ENCODE measurements at places on chromosomes 16 and 17.
A peak's percentile ranks its signal among the peaks of the same experiment; 100 is the strongest.

GRCh38 chr17:9309216-9309615 lies 266.4 kb downstream of the STX8 start:
- DNase-seq, result no peak

GRCh38 chr17:44795928-44796327 lies 34.2 kb downstream of the GJC1 start:
- DNase-seq, result no peak

DNA sequence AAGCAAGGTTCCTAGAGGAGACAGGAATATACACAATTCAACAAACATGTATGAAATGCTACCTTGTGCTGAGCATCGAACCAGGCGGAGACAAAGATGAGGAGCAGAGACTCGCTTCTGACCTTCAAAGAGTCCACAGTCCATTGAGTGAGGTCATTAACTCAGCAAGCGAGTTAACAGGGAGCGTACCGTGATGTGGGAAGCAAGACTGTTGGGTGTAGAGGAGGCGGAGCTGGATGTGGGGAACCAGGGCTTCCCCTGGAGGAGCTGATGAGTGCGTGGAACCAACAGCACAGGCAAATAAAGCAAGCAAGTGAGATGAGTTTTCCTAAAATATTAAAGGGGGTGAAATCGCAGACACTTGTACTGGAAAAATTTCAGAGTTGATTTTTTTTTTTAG lies 65.0 kb downstream of the NXN start:
- no peak for DNase-seq

DNA sequence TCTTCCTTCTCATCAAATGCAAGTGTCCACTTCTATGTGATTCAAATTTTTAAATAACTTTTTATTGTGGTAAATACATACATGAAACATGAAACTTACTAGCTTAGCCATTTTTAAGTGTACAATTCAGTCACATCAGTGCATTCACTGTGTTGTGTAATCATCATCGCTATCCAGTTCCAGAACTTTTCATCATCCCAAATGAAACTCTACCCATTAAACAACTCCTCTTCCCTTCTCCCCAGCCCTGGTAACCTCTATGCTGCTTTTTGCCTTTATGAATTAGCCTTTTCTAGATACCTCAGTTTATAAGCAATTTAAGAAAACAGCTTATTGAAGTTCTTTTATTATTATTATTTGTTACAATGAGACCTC lies 41.1 kb upstream of the IL34 start:
- no peak for DNase-seq

DNA sequence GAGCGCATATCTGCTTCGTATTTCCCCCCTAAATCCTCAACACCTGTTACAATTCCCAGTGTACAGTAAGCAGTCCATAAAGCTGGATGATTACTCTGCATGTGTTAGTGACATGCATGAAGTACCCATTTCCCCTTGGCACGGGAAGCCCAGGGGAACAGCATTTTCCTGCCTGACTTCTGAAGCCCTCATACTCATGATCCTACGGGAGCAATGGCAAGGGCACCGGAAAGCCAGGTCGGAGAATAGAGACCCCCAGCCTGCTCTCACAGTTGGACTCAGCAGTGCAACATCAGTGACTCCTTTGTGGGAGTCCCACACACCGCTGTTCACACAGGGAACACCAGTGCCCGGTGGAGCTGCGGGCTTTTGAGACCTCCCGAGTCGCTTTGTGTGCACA lies 336.9 kb downstream of the CDH13 start:
- DNase-seq, result no peak

DNA sequence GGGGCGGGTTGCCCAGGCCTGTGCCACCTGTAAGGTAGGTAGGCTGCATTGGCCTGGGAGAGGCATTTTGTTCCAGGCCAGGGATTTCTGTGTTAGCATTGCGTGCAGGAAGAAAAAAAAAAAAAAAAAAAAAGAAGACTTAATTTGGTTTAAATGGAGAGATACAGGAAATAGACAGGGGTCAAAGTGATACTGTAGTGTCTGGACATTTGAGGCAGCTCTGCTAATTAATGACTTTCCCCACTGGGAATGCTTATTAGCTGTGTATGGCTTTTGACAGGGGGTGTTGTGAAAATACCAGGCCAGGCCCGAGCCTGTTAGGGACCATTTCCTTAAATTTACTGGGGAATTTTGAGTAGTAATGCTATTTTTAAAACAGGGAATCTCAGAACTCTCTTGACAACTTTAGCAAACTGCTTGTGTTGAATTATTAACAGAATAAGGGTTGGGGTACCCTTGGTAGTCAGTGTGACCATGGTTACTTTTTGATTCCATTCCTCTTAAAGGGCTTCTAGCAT lies 1.0 kb downstream of the MAP2K4 start:
- DNase-seq, result no peak

DNA sequence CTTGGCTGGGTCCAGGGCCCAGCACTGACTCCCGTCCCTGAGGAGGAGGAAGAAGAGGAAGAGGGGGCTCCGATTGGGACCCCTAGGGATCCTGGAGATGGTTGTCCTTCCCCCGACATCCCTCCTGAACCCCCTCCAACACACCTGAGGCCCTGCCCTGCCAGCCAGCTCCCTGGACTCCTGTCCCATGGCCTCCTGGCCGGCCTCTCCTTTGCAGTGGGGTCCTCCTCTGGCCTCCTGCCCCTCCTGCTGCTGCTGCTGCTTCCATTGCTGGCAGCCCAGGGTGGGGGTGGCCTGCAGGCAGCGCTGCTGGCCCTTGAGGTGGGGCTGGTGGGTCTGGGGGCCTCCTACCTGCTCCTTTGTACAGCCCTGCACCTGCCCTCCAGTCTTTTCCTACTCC lies 8.5 kb downstream of the HIRIP3 start:
- DNase-seq, result no peak

DNA sequence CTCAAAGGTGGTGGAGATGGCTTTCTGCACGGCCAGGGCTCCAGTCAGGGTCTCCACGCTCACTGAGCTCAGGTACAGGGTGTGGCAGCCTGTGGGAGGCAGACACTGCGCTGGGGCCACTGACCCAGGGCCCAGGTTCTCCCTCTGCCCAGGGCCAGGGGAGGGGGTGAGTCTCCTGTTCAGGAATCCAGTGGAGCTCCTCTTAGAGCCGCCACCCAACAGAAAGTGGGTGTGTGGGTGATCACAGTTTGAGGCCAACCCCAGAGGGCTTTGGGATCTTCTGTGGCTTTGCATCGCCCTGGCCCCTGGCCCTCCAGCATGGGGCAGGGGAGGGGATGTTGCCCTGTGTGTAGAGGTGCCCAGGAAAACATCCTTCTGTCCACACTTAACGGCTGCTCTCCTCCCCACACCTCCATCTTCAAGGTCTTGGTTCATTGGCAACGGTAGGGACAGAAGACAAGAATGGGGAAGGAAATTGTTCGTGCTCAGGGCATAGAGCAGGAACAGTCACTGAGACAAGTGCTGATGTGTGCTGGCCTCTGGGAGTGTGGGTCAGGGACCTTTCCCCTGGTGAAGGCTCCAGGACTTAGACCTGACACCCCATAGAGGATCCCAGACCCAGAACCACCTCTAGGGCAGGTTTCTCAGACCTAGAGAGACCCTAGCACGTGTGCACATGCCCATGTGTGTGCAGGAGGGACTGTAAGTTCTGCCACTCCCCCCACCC lies 21.5 kb downstream of the TNS4 start:
- no peak for DNase-seq

- no peak for DNase-seq
These were observed 189.2 kb downstream of the STX8 start for GRCh38 chr17:9386401-9386800.

- no peak for DNase-seq
These were observed 5.5 kb downstream of the DHODH start for GRCh38 chr16:72013888-72014581.

GRCh38 chr17:81032641-81033480 lies 2.1 kb upstream of the BAIAP2 start:
- DNase-seq, result no peak

- peak; percentile 28 for DNase-seq
These were observed 54.4 kb upstream of the RCVRN start for GRCh38 chr17:9959377-9959981.

DNA sequence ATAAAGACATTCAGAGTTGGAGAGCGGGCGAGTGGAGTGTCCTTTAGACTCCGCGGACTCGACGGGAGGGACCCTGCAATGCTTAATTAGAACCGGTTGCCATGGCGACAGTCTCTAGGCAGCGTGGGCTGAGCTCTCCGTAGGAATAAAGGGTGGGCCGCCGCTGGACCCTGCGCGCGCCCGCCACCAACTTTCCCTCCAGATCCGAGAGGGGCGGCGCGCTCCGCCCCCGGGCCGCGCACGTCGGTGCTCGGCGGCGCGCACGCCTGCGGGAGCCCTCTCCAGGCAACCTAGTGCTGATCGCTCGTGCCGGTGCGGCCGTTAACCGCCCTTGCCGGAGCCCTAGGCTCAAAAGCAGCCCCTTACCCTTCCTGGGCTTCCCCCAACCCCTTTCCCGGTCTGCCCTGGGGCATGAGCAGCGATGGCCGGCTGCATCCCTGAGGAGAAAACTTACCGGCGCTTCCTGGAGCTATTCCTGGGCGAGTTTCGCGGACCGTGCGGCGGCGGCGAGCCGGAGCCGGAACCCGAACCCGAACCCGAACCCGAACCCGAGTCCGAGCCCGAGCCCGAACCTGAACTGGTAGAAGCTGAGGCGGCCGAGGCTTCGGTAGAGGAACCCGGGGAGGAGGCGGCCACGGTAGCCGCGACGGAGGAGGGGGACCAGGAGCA lies at the start of gene PPM1E:
PPM1E (plus strand) TSS at position 278 of the 669 bp plus-strand sequence.
- peak; percentile 47 for DNase-seq

- DNase-seq, result no peak
These were observed 255.5 kb upstream of the RPL38 start for GRCh38 chr17:73947966-73948355.

DNA sequence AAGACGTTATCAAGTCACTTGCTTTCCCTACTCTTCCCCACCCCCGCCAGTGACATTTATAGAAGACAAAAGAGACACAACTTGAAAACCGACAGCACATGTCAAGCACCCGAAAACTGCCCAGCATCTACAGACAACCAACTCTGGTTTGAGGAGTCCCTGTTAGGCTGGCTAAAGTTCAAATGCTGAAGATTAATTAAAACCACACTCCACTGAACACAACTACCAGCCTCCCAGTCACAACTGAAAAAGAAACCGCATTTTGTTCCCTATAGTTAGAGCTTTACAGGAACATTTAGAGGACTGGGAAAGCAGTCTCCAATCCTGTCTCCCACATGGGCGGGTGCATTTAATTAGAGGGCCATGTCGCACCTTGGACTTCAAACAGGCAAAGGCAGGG lies 73.0 kb upstream of the COX10 start:
- DNase-seq, result no peak
